ENCODE measurements at places on chromosomes 5 and 9. TPM values are rescaled to one million over a fixed set of nuclear protein-coding genes. Genes with fewer than 3 reads are reported as not detected.

DNA sequence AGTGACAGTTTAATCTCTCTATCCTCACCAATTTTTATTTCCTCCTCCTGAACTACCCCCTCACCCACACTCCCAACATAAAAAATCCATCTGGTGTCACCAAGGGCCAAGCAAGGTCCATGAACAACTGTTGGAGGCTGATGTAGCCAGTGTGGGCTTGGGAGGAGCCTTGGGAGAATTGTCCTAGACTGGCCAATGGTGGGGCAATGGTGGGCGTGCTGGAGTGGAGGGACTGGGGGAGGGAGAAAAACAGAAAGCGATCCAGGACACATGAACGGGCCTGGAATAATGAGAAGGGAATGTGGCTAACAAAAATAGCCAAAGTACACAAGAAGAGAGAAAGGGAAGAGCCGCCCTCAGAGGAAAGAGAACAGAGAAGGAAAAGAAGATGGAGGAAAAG is 272.6 kb downstream of the ENC1 start:
- no peak for DNase-seq

DNA sequence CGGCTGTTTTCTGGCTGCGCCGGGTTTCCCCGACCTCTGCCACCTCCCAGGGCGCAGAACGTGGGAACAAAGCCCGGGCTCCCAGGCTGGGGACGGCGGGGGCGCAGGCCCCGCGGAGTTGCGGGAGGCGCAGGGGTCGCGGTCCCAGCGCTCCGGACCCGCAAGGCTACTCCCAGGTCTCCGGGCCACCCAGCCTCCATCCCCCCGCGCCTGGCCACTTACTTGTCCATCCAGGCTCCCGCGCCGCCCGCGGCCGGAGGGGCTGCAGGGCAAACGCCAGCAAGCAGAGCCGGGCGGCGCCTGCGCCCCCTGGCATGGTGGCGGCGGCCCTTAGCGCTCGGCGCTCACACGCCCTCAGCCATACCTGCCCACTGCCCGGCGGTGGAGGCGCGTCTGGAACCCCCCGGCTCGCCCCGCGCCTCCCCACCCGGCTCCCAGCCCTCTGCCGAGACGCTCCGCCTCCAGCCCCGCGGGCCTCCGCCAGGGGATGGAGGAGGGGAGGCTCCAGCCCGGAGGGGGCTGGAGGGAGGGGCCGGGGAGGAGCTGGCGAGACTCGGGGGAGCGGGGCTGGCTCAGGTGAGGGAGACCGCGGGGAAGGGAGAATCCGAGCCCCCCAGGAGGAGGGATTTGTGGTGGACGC is at the start of gene ADAM19:
Gene ADAM19 (minus strand): TSS at position 395 of the 640 bp plus-strand sequence. CDS start 79 bp downstream, at position 316.
- DNase-seq, result peak; percentile 33

DNA sequence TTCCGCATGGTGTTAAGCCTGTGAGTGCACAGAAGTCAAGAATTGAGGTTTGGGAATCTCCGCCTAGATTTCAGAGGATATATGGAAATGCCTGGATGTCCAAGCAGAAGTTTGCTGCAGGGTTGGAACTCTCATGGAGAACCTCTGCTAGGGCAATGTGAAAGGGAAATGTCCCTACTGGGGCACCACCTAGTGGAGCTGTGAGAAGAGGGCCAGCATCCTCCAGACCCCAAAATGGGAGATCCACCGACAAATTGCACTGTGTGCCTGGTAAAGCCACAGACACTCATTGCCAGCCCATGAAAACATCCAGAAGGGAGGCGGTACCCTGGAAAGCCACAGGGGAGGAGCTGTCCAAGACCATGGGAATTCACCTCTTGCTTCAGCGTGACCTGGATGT is 3.6 kb upstream of the SAXO1 start:
- DNase-seq, result no peak

- DNase-seq, result peak; percentile 55
Observed at GRCh38 chr9:96327694-96328352, 25.8 kb upstream of the HSD17B3 start.

Gene AMBP
- total RNA-seq, result not detected

DNA sequence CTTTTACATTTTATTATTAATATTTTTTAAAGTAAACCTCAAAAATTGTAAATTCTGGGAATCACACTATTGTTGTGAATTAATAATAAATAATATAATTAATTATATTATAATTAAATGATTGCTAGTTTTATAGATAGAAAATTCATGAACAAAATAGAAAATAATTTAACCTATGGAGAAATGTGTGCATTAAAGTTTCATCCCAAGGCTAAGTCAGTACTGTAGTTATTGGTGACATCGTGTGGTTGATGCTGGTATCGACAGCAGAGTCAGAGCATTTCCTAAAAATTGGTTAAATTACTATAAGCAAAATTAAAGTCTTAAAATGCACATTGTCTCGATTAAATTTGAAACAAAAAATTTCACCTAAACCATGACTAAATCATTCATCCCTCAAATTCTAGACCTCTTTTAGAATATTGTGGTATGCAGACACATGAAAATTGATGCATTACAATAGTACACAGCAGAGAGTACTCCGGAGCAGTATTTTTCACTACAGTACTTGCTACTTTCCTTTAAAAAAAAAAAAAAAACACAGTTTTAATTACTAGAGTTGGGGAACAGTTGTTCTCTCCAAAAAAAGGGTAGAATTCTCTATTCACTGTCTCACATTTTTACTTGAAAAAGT is 73.9 kb downstream of the RORB start:
- peak; percentile 2 for DNase-seq

Gene HAPLN1
- total RNA-seq, result not detected

- no peak for DNase-seq
Observed at GRCh38 chr5:141717043-141717442, 35.0 kb upstream of the ARAP3 start.

- DNase-seq, result no peak
Observed at GRCh38 chr5:55935371-55935770, 59.4 kb downstream of the IL6ST start.

Gene PCDHA7
- not detected for total RNA-seq

DNA sequence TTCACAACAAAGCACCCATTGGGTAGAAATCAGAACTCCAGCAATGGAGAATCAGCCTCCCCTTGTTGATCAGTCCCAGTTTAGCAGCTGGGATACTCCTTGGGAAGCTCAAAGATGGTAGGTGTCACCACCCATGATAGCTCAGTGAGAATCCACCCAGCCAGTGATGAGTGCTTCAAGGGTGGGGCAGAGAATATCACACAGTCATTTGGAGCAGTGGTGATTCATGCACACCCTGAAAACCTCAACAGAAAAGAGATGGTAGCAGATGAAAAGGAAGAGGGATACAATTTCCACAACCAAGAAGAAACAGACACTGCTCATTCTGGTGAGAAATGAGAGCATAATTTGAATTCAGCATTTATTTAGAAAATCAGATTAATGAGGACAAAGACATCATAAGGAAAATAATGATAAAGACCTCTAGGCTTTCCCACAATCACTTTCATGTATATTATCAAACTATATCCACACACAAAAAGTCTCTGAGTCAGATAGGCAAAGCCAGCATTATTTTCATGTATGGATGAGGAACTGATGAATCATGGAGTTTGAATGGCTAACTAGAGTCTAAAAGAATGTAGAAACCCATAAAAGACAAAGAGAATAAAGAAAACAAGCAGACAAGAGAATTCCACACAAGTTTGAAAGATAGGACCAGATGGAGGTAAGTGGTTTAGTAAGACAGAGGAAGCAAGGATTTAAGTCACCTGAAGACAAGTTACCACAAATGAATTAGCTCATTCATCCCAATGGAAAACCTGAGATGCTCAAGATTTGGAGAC is 82.9 kb downstream of the FEM1C start:
- no peak for DNase-seq

Gene NUTM2G
- total RNA-seq, result not detected

DNA sequence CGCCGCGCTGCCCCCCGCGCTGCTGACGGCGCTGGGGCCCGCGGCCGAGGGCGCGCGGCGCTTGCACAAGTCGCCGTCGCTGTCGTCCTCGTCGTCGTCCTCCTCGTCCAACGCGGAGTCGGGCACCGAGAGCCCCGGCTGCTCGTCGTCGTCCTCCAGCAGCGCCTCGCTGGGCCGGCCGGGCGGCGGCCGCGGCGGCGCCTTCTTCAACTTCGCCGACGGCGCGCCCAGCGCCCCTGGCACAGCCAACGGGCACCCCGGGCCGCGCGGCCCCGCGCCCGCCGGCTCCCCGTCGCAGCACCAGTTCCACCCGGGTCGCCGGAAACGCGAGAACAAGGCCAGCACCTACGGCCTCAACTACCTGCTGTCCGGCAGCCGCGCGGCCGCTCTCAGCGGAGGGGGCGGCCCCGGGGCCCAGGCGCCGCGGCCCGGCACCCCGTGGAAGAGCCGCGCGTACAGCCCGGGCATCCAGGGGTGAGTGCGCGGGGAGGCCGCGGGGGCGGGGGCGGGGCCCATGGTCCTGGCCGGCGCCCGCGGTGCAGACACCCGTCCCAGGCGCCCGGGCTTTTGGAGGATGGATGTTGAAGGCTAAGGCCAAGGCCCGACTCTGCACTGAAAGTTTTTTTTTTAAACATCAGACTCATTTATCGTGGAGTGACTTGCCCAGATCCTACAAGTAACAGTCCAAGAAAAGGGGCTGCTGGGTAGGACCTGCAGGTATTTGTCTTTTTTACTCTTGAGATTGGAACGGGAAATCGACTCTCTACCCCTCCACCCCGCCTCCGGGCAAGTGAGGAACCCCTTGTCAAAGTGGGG is 1.2 kb downstream of the TENT4A start:
- peak; percentile 31 for DNase-seq

- no peak for DNase-seq
Observed at GRCh38 chr5:31049936-31050704, 143.4 kb upstream of the CDH6 start.

Gene SLC1A3
- total RNA-seq, result 0.32 TPM

DNA sequence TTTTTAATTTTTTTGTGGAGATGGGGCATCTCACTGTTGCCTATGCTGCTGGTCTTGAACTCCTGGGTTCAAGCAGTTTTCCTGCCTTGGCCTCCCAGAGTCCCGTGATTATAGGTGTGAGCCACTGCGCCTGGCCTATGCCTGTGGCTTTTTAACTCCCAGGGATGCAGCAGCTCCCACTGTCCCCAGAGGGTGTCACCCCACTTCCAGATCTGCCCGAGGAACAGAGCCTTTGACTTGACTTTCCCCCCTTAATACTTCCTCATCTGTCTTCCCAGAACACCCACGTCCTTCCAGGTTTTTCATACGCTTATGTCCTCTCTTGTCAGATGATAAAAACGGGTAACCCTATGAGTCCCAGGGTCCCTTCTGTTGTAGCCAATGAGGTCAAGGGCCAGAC is 7.6 kb upstream of the PRRC2B start:
- no peak for DNase-seq

Gene CTXN3
- total RNA-seq, result not detected

Gene OR1J2
- total RNA-seq, result not detected

DNA sequence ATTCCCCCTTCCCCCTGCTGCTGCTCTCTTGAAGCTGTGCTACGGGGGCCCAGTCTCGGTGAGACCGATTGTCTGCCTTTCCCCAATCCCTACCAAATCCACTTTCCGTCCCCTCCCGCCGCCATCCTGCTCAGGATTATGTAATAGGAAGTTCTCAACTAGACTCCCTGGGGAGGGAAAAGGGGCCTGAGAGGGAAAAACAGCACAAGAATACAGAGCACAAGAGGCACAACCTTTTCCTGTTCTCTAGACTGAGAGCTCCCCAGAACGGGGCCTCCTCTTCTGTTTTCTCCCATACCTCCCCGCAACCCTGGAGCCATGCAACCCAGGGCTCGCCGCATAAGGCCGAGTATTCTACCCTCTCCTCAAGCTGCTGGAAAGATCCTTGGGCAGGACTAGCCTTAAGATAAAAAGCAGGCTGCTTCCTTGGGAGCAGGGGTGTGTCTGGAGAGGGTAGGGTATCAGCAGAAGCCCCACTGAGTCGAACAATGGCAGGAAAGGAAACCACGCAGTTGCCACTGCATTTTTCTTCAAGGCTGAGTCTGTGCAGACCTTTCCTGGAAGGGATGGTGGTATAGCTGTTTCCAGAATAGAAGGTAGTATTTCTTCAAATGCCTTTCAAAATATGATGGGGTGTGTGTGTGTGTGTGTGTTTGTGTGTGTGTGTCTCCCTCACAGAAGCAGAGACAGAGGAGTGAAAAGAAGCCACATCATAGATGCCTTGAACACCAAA is 12.9 kb downstream of the MYORG start:
- DNase-seq, result peak; percentile 59

Gene ANKRD33B
- 1.0 TPM for total RNA-seq

DNA sequence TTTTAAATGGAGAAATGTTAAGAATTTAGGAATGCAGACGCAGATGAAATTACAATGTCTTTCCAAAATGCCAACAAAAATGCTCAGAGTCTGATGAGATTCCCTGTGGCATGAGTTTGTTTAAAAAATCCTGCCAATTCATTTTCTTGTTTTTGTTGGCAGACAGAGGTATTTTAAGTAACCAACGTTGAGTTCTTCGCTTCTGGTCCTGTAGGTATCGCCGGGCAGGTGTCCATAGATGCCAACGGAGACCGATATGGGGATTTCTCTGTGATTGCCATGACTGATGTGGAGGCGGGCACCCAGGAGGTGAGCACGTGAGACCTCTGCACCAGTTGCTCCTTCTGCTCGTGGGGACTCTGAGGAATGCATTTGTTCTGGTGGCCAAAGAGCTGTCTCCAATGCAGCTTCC is 69.4 kb downstream of the NPR3 start:
- DNase-seq, result no peak

DNA sequence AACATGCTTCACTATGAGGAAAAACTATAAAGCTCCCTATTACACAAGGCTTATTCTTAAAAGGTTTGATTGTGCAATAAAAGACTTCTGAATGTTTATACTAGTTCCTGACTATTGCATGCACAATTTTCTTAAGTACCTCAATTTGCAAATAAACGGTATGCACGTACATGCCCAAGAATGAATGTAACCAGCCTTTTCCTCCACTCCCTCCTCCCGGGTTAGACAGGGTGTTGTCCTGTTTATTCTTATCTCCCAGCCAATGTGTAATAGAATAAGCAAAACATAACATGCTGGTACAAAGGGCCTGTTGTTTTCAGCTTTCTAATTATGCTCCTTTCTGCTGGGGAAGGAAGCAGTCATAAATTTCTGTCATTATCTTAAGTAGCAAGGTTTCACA is 79.1 kb downstream of the AOPEP start:
- DNase-seq, result no peak

DNA sequence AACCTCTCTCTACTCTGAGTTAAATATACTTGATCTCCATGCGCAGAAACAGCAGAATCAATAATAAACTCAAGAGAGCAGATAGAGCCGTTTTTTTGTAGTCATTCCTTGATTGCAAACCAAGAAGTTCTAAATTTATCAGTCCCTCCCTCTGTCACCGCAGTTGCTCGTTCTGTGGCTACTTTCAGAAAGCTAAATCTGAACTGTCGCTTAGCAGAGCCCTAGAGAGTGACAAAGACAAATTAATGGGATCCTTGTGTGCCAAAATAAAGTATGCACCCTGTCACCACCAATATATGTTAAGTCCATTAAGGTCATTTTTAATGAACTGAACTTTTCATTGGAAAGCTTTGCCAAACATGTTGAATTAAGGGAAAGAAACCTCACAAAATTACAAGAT is 218.3 kb downstream of the ADAMTSL1 start:
- no peak for DNase-seq

Gene PCDHB7
- total RNA-seq, result not detected

Gene KIF2A
- total RNA-seq, result 142 TPM

Gene GCNT4
- 5.1 TPM for total RNA-seq

GRCh38 chr5:91383027-91383955 is at the start of gene ARRDC3:
Gene ARRDC3 (minus strand): TSS chr5:91383317. CDS start chr5:91383092, 225 bp downstream.
- DNase-seq, result peak; percentile 97
